ENCODE measurements at places on chromosomes 2 and 18.

GRCh38 chr2:54681416-54681815, 42.0 kb upstream of the EML6 start:
- DNase-seq: no peak

- DNase-seq: no peak
Measured at GRCh38 chr18:6413579-6414117, 1.1 kb downstream of the L3MBTL4 start.

DNA sequence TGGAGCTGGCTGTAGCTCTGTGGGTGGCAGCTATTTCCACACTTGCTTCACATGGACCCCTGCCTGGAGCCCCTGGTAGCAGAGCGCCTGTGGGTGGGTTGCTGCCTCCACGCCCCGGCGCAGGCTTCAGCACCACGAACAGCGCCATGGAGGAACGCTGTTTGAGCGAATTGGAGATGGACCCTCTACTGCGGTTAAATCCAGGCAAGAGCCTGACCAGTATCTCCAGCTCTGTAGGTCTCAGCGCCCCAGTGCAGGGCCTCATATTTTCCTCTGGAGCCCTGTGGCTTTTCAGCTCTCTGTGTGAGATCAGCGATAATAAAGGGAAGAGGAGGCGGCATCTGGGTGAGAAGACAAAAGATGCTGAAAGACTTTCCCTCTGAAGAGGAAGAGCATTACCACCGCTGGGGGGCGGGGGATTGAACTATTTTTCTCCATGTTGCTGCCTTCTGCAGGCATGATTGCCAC, 12.0 kb downstream of the ONECUT2 start:
- DNase-seq: no peak

DNA sequence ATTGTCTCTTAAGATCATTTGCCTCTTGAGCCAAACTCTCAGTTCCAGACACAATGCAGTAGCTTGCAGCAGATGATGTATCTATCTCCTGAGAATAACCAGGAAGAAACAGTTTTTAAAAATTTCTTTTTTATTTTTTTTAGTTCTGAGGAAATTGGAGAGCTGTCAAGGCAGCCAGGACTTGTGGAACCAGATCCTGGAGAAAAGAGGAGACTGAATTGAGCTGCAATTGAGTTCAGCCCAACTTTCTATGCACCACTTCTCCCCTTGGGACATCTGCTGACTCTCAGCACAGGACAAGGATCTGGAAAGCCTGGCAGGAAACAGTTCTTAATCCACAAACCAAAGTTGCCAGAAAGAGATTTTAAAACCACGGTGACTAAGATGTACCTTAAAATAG, 13.5 kb upstream of the CSRNP3 start:
- DNase-seq: peak; percentile 59

DNA sequence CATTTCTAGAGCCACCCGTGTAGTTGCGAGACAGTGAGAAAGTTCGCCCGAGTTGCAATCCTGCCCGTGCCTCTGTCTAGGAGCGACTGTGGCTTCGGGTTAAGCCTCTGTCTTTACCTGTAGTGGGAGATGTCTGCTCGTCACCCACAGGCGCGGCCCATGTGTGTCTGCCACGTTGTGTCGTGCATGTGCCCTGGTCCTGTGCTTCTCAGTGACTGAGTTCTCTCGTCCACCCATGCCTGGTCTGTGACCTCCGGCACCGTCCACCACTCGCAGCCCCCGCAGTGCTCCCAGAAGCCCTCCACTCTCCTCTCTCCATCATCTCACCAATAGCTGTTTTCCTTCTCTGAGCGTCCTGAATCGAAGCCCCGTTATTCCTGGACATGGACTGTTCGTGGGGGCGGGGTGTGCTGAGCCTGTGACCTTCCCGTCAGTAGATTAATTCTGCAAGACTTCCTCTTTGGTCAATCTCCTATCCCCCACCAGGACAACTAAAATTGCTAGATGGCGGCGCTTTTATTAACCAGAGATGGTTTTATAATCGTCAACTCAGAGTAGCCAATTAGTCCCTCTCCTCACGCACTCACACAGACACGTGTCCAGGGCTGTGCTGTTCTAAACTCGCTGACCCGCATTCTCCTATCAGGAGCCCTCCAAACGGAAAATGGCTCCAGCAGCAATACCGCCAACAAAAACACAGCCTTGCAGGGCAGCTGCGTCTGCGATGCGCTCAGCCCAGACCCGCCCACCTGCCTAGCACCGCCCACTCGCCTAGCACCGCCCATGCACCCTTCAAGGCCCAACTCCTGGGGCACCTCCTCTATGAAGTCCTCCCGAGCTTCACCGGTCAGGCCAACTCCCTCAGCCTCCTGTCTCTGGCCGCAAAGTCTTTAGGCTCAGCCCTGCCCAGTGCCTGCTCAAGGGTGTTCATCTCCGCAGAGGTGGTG, 119.4 kb downstream of the TWIST2 start:
- no peak for DNase-seq

DNA sequence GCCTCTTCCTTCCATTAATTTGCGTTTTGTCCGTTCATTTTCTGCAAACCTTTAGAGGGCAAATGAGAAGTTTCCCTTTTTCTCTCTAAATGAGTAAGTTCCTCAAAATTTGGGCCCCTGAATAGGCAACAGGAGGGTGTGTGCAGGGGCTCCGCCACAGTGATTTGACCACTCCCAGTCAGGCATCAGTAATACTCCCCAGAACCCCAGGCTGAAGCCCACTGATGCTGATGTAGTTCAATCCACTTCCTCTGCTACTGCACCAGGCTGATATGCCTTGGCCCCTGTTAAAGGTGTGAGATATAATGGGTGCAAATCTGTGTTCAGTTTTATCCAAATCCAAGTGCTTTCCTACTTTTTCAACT, 1150.0 kb downstream of the RPIA start:
- DNase-seq: no peak

- no peak for DNase-seq
Measured at GRCh38 chr2:156427074-156427473, 9.1 kb upstream of the GPD2 start.

GRCh38 chr2:209940936-209941335, 61.5 kb upstream of the RPE start:
- DNase-seq: no peak

DNA sequence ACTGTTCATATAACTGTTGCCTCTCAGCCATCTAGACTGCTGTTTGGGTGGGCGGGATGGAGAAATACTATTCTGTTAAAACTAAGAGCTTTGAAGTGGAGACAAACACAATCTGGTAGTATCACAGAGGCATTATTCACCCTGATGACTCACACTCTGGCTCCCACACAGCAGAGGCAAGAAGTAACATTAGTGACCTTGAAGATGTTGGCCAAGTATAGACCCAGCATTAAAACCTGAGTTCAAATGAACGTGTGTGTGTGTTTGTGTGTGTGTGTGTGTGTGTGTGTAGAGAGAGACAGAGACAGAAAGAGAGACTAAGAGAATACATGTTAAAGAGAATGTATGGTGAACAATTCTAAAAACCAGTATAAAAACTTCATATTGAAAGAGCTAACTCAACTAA, 22.5 kb upstream of the ACVR1 start:
- DNase-seq: peak; percentile 69

- no peak for DNase-seq
Measured at GRCh38 chr2:122758967-122759366, 1003.5 kb downstream of the TSN start.

DNA sequence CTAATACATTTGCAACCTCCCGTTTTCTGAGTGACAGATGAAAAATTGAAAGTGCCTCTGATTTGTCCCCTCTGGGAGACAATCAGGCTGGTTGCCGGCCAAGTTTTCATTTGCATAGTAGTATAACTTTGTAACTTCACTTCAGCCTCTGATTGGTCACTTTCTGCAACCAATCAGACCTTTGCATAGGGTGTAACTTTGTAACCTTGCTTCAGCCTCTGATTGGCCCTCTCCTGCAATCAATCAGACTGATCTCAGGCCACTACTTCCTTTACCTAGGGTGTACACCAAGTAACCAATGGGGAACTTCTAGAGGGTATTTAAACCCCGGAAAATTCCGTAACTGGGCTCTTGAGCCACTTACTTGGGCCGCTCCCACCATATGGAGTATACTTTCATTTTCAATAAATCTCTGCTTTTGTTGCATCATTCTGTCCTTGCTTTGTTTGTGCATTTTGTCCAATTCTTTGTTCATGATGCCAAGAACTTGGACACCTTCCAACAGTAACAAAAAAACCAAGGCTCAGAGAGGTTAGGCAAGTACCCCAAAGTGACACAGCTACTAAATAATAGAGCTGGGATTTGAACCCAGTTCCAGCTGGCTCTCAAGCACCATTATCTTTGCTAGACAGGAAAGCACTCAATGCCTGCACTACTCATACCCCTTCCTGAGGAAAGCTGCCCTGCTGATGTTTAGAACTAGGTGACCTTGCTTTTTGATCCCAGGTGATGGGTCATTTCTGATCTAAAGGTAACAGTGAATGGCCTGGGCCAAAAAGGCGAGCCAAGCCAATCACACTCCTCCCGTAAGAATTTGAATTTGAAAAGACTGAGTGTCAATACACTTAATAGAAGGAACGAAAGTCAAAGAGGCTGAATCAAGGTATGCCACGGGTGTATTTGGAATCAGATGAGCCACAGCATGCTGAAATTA, 10.9 kb upstream of the MYOM1 start:
- no peak for DNase-seq

DNA sequence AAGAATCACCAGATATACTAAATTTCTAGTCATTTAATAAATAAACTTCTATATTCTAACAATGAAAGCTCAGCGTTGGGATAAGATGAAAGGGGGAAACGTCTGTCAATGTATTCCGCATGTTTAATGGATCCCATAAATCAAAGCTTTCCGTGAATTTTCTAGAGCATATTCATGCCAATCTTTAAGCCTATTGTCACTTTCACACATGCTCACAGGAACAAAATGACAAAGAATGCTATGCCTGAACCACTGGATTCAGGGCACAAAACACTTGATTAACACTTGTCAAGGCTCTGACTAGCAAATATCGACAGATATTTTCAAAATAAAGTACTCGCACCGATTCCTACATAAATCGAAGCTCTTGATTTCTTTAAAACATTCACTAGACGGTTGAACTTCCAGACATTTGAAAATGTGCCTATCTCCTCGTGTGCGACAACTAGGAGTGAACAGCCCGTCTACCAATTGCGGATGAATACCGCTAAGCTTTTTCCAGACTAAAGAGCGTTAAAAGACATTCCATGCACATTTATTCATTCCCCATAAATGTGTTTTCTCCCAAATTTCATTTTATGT, 1.8 kb downstream of the TLK1 start:
- no peak for DNase-seq

DNA sequence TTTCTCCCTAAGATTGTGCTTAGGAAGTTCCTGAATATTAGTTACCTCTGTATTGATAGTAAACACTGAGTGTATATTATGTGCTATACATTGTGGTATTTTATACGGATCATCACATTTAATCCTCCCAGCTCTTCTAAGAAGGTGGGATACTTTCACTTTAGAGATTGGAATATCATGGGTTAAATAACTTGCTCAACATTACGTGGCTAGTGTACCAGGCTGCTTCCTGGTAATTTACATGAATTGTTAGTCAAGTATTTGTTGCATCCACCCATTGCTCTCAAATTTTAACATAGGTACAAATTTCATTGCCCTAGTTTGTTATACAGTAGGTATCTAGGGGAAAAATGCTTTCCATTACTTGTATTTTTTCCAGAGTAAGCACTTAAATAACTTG, 21.4 kb downstream of the FAM98A start:
- no peak for DNase-seq

- no peak for DNase-seq
Measured at GRCh38 chr2:32838418-32838817, 108.3 kb upstream of the LTBP1 start.

- no peak for DNase-seq
Measured at GRCh38 chr2:72325592-72326422, 178.1 kb upstream of the CYP26B1 start.

GRCh38 chr2:156340804-156341451, 8.4 kb upstream of the NR4A2 start:
- no peak for DNase-seq

- no peak for DNase-seq
Measured at GRCh38 chr2:135916207-135916606, 40.0 kb upstream of the MCM6 start.

DNA sequence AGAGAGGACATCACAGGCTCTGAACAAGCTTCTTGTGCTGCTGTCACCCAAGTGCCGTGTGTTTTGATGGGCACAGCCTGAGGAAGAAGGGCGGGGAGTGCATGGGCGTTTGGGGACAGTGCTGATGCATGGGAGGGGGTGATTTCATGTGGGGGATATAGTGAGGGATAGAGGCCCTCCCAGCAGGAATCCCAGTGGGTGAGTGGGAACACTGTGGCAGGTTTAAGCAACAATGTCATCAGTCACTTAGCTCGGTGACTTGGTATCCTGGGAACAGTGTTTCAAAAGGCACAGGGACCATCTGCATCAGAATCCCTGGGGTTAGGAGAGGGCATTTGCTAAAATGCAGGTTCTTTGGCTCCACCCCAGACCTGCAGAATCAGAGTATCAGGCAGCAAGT, 609 bp downstream of the SIGLEC15 start:
- no peak for DNase-seq

DNA sequence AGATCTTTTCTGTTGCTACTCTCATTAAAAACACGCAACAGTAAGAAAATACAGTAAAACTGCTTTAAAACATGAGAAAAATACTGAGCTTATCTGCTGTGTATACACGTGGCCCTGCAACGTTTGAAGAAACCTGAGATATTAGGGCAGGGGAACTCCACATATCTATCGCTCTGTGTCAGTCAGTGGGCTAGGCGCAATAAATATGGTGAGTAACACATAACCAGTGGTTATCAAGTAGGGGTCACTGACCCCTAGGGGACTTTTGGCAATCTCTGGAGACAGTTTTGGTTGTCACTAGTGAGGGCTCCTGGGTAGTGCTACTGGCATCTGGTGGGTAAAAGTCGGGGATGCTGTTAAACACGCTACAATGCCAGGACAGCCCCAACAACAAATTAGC, 14.9 kb downstream of the STAT1 start:
- no peak for DNase-seq

DNA sequence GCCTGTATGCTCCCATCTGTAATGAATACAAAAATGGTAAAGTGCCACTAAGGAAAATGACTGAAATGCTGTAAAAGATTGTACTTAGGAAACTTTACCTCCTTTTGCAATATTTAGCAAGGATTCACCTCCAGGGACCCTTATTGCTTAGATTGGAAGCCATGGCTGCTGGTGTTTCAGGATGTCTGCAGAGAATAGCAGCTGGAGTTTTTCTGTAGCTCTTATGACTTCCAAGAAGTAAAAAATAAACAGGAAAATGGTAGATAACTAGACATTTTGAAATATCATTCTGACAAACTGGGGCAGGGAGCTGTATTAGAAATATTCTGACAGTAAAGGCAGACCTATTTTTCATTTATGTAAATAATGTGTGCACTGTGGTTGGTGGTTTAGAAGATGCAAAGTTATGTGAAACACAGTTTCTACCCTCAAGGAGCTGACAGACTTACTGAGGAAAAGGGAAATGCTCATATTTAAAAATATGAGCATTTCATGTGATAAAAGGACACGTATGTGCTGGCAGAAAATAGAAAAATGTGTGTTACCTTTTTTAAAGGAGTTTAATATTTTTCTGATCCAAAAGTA, 224.9 kb upstream of the BOD1L2 start:
- no peak for DNase-seq

- DNase-seq: no peak
Measured at GRCh38 chr18:50866765-50867164, 12.2 kb upstream of the ME2 start.

Data from stromal cell of bone marrow (primary cell).